B cell (primary cell): ENCODE measurements at places on chromosomes 4 and X.

- no peak for DNase-seq
These were observed 10.8 kb downstream of the ALB start for GRCh38 chr4:73414936-73415271.

- no peak for DNase-seq
These were observed 4.9 kb downstream of the ENPEP start for GRCh38 chr4:110480746-110481271.

DNA sequence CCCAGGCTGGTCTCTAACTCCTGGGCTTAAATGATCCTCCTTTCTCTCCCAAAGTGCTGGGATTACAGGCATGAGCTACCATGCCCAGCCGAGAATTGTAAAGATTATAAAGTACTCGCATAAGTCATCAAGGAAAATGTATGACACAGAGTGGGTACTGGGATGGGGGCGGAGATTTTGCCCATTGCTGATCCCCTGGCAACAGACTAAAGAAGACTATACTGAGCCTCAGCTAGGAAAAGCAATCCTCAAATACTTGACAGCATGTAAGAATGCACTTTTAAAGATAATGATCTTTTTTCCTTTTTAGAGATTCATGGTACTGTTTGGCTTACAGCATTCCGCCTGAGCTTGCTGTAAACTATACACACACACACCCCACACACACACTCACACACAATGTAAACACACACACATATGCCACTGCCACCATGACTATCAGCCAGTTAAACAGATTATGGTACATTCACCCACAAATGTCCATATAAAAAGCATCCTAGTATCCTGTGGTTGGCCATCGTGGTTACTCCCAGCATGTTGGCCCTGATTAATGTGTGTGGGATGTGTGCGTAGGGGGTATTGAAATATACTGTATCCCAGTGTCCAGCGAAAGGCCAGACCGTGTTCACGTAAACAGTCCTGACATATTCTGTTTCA is 113.0 kb downstream of the AMELX start:
- DNase-seq, result no peak

- no peak for DNase-seq
These were observed 3.6 kb upstream of the THOC2 start for GRCh38 chrX:123736333-123736921.

GRCh38 chr4:7831858-7832730 is 107.6 kb downstream of the AFAP1 start:
- DNase-seq, result no peak

- no peak for DNase-seq
These were observed 327.7 kb downstream of the DKK2 start for GRCh38 chr4:106708464-106708816.

DNA sequence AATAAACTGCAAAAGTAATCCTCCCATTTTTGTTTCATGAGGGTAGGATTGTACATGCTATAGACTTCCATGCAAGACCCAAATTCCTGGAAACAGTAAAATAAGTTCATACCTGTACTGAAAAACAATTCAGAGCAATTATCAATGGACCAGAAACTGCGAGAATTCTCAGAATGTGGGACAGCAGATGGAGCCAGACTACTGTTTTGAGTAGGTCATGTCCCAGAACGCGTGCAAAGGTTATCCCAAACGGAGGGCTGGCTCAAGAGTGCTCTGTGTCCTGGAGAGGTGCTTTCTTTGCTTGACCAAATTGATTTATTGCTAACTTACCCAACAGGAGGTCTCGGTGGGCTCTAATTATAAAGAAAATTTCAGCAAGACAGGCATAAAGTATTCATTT is 1.7 kb upstream of the MAGEH1 start:
- DNase-seq, result no peak

DNA sequence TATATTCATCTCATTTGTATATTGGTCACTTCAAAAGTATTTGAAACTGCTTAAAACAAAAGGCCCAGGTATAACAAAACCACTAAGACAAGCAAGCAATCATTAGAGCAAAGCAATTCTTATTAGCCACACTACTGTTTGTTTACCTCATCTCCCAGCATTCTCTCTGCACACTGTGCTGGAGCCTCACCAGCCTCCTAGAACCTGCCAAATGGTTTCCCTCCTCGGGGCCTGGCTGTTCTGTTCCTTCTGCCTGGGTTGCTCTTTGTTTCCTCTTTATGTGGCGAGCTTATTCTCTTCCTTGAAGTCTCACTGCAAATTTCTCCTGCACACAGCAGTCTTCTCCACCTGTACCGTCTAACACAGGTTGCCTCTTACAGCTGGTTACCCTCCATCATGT is 67.5 kb upstream of the MND1 start:
- no peak for DNase-seq

GRCh38 chrX:72604112-72604511 is 31.5 kb upstream of the HDAC8 start:
- no peak for DNase-seq

- no peak for DNase-seq
These were observed 23.4 kb downstream of the ZFYVE28 start for GRCh38 chr4:2395038-2395437.

- DNase-seq, result no peak
These were observed 54.8 kb downstream of the CCDC149 start for GRCh38 chr4:24858026-24858425.
